GM18507 (cell line): ENCODE measurements at places on chromosomes 1 and 21.

- DNase-seq: no peak
Measured at GRCh38 chr1:227322376-227322775, 4.1 kb upstream of the CDC42BPA start.

DNA sequence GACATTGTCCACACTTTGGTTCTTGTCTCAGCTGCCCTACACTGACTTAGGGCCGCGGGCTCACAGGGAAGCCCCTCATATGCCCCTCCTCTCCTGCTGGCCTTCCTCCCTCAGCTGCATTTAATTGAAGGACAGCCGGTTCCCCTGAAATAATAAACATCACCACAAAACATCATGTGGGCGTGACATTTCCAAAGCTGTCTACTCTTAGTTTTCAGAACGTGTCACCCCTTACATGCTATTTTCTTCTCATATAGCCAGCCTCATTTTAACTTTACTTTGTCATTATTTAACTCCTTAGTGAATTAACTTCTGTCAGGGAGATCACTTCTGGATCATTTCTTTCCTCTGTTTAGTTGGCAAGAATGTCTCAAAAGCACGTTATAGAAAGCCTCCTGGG is 103.2 kb downstream of the COLGALT2 start:
- no peak for DNase-seq

DNA sequence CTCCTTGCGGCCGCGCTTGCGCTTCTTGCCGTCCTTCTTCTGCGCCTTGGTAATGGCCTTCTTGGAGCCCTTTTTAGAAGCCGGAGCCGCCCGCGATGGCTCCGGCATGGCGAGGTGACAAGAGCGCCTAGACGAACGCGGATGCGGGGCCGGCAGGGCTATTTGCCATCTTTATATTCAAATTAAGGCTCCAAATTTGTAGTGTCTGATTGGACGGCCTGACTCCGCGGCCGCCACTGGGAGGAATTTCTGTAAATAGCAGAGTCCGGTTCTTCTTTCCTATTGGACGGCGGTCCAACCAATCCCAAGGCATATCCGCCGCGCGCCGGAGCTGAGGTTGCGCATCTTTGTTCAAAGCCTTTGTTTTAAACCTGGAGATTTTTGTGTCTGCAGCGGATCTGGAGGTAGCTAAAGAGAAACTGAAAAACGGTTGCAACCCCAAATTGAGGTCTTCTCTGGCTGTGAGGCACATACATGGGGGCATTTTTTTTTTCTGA is 22.6 kb upstream of the RNF187 start:
- no peak for DNase-seq

DNA sequence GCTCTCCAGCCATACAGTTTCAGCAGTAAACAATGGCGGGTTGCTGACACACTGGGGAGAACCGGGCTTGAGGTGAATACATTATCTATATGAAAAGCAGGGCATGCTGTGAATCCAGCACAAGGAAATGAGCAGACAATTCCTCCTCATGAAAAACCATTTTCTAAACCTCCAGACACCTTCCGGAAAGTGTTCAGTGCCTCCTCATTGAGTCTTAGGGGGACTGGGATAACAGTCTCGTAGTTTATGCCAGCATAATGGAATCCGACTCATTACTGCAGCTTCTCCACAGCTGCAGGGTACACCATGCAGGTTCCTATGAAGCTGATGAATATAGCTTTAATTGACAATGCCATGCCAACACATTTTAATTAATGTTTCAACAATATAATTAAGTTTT is 284.1 kb downstream of the BACH1 start:
- no peak for DNase-seq

- no peak for DNase-seq
Measured at GRCh38 chr1:32701421-32701911, 1.1 kb downstream of the SYNC start.

DNA sequence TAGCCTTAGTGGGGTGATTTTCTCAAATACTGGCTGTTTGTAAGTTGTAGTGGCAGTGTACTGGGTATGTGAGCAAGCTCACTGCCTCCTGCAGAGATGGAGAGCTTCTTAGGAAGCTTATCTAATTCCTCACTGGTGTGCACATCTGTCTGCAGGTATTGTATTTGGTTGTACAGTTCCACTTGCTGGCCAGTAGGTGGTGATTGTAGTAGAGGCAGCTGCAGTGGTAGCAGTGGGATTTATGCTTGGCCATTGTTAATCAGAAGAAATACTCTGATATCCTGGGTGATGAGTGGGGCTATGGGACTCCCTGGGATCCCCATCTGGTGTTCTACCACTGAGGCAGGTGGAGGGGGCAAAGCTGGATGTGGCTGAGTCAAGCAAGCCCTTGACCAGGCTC is 276.1 kb upstream of the SPAG17 start:
- DNase-seq: no peak
